GM13977 (cell line): ENCODE measurements at places on chromosomes 12 and 14.

DNA sequence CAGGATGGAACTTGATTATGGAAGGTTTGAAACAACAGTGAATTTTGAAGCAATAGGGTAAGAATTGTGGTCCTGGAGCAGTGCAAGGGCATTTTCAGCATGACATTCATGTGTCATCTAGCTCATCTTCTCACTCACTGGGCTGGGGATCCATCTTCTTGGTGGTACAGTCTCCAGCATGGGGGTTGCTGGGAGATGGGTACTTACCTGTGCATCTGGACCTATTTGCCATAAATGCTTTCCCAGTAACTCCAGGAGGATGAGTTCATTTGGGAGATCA, 7.2 kb downstream of the HSP90AA1 start:
- no peak for DNase-seq

GRCh38 chr14:33016613-33017012, 77.9 kb downstream of the NPAS3 start:
- no peak for DNase-seq

GRCh38 chr14:41749429-41749828, 142.8 kb downstream of the LRFN5 start:
- no peak for DNase-seq

DNA sequence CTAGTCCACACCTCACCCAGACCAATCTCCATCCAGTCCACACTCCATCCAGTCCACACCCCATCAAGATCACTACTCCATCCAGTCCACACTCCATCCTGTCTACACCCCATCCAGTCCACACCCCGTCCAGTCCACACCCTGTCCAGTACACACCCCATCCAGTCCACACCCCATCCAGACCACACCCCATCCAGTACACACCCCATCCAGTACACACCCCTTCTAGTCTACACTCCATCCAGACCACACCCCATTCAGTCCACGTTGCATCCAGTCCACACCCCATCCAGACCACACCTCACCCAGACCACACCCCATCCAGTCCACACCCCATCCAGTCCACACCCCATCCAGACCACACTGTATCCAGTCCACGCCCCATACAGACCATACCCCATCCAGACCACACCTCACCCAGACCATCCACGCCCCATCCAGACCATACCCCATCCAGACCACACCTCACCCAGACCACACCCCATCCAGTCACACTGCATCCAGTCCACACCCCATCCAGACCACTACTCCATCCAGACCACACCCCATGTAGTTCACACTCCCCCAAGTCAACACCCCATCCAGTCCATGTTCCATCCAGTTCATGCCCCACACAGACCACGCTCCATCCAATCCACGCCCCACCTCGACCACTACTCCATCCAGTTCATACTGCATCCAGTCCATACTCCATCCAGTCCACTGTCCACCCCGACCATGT, 116.6 kb upstream of the RTL1 start:
- no peak for DNase-seq
